ENCODE measurements at places on chromosomes 12 and 14. TPM values are rescaled to one million over a fixed set of nuclear protein-coding genes. Genes with fewer than 3 reads are reported as not detected.

- DNase-seq: no peak
These were observed 622 bp downstream of the TECPR2 start for GRCh38 chr14:102363182-102363943.

DNA sequence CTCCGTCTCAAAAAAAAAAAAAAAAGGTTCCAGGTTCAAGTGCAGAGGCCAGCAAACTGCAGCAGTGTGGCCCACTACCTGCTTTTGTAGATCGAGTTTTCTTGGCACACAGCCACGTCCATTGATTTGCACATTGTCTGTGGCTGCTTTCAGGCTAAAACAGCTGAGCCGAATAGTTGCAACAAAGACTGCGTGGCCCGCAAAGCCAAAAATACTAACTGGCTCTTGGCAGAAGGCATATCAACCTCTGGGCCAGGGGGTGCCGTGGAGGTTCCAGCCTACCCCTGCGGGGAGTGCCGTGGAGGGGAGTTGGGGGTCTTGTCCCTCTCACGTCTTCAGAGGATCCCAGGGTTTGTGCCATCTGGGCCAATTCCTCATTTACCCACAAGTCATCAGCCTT lies 170.1 kb downstream of the ADGRD1 start:
- no peak for DNase-seq

The HOXC4 gene
- polyA plus RNA-seq: 55.5 TPM

The CLEC7A gene
- 2.8 TPM for polyA plus RNA-seq

The LLPH gene
- polyA plus RNA-seq: 32.9 TPM

The PHETA1 gene
- 10.0 TPM for polyA plus RNA-seq

Data from left kidney (tissue), 8 donors.